ENCODE measurements at places on chromosomes 3 and 15.

DNA sequence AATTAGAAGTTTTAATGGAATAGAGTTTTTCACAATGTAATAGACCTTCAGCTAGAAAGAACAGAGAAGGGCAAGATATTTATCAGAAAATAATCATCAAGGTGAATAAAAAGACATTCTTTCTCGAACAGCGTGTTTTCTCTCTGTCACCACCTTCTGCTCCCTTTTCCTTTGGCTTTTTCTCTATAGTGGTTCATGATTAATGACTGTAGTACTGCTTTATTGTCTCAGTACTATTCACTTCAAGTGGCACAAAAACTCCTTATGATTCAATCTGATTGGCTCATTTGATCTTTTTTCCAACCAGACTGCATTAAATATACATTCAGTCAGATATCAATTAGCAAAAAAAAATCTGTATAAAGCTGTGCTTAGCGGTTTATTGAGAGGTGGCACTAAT is 516.0 kb downstream of the OTOL1 start:
- no peak for DNase-seq

DNA sequence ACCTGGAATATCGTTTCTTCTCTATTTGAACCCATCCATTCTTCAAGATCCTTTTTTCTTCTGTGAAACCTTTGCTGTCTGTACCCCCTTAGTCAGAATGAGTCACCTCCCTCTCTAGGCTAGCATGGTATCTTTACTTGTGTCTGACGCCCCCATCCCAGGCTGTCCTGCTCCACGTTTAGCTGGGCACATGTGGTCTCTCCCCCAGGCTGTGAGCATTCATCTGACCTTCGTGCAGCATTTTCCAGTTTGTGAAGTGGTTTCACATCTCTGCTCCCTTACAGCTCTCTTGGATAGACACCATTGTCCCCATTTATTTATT is 14.3 kb upstream of the TLE3 start:
- DNase-seq = peak; percentile 61

- no peak for DNase-seq
Observed at GRCh38 chr15:42728972-42729371, 8.0 kb downstream of the CDAN1 start.

DNA sequence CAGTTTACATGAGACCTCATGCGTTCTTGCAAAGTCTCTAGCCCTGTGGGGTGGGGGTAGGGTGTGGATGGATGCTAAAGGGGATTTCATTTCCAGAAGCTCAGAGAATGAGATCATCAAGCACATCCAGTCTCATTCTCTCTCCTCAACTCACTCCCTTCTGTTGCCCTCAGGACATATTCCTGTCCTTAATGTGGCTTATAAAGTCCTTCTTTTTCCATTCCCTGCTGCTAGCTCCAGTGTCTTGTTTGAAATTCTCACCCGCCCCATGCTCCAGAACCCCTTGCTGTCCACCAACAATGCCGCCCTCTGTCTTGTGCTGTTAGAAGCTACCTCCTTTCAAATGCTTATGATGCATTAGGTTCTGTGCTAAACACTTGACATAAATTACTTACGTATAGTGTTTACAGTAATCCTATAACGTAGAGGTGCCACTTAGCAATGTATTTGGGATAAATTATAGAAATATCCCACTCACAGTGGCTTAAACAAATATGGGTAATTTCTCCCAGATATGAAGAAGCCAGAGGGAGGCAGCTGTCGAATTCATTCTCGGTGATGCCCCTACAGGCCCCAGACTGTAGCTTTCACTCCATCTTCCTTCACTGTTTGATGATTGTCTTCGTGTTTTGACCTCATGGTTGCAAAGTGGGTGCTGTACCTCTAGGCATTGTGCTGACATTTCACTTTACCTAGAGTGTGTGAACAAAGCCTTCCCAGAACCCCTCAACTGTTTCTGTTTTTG is 273.1 kb upstream of the TBL1XR1 start:
- no peak for DNase-seq

DNA sequence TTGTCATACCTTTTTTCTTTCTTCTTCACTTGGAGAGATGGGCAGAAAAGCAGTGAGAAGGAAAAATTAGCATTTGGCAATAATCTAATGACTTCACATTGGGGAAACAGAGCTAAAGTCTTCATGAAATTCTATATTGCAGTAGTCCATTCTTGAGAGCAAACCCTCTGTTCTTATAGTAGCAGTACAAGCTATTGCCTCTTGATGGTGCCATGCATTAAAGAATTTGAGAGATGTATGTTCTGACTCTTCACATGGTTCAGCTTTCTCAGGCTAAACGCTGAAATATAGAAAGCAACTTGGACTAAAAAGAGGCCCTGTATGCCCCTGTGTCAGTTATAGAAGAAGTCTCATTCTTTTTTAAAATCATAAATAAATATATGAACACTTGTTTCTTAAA is 36.0 kb downstream of the PHLDB2 start:
- no peak for DNase-seq

DNA sequence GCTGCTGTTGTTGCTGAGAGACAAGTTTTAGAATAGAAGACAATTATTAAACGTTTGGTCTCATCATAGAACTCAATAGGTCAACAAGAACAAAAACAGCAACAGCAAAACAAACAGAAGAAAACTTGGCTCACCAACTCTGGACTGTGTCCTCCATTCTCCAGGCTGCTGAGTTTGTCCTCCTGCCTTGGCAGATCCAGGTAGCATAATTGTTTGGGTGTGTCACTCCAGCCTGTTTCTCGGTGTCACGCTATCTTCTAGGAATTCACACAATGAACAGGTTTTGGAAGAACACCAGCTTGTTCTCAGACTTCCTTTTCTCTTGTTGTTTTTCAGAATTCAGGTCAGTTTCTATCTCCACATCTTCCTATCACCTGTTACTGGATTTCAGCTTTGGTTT is 34.7 kb downstream of the ARRDC4 start:
- no peak for DNase-seq

- DNase-seq = no peak
Observed at GRCh38 chr15:34223904-34224596, 766 bp upstream of the EMC4 start.

- no peak for DNase-seq
Observed at GRCh38 chr3:126350502-126351085, 6.6 kb downstream of the KLF15 start.

- DNase-seq = peak; percentile 68
Observed at GRCh38 chr3:178325330-178325729, 210.9 kb upstream of the KCNMB2 start.

Data from astrocyte (in vitro differentiated cells and primary cell).